ENCODE measurements at places on chromosomes 1 and 21.

GRCh38 chr21:29335720-29336119 lies 37.0 kb downstream of the BACH1 start:
- no peak for DNase-seq

DNA sequence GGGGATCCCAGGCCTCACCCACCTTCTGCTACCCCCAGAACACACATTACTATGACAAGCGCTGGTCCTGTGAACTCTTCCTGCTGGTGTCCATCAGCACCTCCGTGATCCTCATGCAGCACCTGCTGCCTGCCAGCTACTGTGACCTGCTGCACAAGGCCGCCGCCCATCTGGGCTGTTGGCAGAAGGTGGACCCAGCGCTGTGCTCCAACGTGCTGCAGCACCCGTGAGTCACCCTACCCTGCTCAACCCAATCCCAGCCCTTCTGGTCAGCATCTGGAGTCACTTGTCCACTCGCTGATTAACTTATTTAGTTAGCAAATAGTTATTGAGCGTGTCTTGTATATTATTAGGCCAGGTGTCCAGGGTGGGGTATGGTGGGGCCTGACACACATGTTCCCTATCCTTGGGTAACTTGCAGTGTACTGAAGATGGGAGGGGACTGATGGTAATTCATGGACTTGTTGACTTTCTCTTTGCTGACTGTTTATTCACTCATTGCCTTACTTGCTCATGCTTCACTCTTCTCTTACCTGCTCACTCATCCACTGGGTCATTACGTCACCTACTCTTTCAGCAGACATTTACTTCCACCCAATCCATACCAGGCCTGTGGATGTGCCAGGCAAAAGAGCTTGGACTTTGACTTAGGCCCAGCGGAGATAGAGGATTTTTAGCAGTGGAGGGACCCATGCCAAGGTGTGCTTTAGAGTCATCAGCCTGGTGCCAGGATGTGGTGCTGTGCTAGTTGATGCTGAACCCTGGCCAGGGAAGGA lies 12.9 kb upstream of the KPNA6 start:
- DNase-seq: no peak

DNA sequence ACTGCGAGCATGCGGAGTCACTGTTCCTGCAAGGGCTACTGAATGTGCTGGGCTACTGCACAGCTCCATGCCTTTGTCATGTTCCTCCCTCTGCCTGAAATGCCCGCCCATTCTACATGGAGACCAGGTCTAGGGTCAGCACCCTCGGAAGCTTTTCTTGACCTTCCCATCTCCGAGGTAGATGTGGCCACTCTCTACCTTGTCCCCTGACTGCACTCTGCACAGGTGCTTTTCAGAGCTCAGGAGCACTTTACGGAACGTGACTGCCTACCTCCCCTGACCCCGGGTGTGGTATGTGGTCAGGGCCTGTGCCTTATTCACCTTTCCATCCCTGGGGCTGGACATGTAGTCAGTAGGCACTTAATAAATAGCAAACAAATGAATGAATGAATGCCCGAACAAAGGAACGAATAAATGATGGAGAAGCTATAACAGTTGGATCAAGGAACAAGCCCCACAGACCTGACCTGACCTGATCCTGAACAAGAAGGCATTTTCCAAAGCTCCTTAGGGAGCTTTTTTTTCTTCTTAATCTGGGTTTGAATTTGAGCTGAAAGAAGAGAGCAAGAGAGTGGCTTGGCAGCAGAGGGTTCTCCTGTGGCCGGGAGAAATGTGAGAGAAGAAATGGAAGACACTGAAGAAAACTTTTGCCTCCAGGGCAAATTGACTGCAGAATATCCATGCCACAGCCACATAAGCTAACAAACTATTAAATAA lies 7.9 kb downstream of the RD3 start:
- peak; percentile 62 for DNase-seq

GRCh38 chr1:232813760-232814159 lies 8.5 kb downstream of the MAP10 start:
- DNase-seq: no peak

DNA sequence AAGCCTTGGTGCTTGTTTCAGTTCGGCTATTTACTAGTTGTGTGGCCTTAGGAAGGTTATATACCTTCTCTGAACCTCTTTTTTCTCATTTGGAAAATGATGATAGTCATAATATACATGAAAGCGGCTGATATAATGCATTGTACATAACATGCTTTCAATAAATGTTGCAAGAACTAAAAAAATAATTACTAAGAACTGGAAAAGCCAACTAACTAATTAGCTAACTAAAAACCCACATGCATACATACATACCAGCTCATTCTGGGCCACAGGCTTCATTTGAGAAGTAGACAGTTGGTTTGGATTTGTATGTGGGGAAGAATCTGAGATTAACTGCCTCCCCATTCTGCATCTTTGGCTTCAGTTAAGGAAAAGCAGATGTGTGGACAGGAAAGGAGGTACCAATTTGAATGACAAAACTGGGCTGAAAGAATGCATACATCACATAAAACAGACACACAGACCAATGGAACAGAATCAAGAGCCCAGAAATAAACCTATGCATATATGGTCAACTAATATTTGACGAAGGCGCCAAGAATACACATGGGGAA lies 217.9 kb downstream of the TM2D1 start:
- no peak for DNase-seq

DNA sequence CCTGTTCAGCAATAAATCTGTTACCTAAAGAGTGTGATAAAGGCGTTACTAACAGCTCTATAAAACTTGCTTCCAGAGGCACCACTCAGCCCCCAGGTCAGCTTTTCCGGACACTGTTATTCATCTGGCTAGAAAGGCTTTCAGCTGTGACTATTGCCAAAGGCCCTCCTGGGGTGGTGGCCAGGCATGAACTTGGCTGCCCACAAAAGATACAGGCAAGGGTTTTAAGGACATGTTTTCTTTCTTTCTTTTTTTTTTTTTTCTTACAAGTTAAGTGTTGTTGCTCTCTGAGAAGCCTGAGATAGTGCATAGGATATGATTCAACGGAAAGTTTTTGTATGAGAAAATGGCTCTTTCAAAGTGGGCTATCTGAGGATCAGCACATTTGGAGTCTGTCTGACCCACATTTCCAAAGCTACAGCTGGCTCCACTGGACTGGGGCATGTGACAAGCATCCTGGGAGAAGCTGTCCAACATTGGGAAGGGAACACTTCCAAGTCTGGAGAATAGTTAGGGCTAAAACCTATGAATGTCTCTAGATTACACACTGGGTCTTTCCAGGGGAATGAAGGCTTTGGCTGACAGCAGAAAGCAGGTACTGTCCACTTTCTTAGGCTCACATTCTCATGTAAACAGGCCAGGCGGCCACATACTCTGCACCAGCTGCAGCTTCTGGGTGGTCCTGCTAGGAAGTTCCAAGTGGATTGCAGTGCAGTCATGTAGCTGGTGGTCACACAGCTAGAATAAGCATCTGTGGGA lies 639.7 kb downstream of the LMO4 start:
- no peak for DNase-seq

GRCh38 chr1:204093421-204093717 lies 20.5 kb downstream of the SOX13 start:
- no peak for DNase-seq

DNA sequence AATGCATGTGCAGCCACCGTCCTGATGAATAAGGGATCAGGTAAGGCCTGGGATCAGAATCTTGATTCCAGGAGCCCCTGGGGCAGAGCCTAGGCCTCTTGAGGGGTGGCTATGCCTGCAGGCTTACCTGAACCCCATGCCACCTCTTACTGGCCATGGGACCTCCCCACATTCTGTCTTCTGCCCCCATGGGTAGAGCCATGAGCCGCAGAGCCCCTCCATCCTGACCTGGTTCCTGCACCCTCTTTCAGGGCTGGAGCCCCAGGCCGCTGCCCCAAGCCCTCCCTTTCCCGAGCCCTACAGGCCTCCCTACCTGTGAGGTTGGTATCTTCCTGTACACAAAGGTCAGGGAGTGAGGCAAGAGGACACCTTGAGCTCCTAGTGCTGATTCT lies 120.8 kb downstream of the DMRTB1 start:
- no peak for DNase-seq

- no peak for DNase-seq
Observed at GRCh38 chr1:90122654-90123340, 127.9 kb downstream of the ZNF326 start.

DNA sequence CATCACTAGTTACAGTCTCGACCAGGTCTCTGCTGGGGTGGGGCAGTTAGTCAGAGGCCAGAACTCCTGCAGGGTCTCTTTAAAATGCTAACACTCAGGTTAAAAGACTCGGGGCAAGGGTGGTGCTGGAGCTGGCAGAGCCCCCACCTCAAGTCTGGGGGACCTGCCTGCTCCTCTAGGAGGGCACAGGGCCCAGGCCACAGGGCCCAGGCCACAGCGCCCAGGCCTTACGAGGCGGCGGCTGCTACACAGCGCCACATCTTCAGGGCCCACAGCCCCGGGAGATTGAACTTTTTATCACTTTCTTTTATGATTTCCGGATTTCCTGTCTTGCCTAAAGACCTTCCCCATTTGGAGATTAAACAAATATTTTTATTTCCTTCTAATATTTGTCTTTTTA lies 10.4 kb downstream of the MPZ start:
- DNase-seq: no peak

DNA sequence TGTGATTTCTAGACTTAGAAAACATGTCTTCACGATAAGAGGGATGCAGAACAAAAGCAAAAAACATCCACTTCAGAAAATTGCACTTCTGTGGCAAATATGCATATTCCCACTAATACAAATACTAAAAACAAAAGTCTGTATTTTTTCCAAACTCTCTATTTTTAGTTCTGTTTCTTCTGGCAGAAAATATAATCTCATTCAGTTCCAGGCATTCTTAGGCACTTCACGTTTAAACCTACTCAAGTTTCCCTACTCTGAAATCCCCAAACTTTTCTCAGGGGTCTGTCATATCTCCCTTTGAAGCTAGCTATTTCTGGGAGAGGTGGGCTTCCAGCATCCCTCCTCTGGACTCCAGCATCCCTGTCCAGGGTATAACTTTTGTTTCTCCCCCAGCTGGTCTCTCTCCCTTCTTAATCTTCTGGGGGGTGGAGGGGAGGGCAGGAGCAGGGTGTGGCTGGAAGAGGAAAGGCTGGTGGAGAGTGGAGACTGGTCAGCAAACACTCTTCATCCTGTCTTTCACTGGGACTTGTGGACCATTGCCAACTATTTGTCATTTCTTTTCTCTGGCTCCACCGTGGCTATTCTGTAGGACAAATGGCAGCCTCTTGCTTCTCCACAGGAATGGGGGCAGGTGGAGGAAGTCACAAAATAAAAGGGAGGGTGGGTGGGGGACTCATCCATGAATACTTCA lies 19.6 kb upstream of the NCF2 start:
- no peak for DNase-seq

DNA sequence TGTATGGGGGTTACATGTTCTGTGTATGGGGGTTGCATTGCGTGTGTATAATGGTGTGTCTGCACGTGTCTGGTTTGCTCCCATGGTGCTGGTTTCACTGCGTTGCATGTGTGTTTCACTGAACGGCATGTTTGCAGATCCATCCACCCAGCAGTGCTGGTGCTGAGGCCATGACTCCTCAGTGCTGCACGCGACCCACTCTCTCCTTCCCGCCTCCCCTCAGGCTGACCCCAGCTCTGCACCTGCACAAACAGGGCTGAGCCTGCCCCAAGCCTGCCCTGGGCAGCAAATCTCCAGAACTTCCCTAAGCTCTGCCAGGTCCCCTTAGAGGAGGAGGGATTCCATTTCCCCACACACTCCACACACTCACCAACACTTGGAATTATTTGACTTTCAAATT lies 18.7 kb downstream of the ACTRT2 start:
- no peak for DNase-seq

- no peak for DNase-seq
Observed at GRCh38 chr1:41666981-41667631, 182.6 kb upstream of the EDN2 start.

All from D721Med (cell line).